Right cardiac atrium (tissue), 5 donors: ENCODE measurements at places on chromosomes 1 and 21. TPM values are rescaled to one million over a fixed set of nuclear protein-coding genes. Genes with fewer than 3 reads are reported as not detected.

GRCh38 chr1:25889470-25889869 is 14.0 kb upstream of the PAQR7 start:
- DNase-seq, result no peak

DNA sequence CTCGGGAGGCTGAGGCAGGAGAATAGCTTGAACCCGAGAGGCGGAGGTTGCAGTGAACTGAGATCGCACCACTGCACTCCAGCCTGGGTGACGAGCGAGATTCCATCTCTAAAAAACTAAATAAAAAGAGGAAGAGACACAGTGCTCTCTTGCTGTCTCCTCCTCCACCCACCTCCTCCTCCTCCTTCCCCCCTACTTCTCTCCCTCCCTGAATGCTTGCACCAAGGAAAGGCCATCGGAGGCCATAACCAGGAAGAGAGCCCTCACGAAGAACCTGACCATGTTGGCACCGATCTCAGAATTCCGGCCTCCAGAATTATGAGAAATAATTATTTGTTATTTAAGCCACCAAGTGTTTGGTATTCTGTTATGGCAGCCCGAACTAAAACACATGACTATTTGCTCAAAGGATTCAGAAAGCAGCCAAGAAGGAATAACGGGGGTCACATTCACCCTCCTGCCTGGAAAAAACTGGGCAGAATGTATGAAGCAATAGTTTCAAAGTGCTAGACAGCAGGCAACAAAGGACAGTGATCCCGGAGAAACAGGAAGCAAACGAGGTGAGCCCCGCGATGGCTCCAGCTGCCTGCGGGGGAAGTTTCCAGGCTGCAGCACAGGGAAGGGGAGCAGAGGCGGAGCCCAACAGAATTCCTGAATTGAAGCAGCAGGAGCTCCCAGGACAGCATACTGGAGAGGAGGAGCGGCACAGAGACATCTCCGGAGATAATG is 35.8 kb downstream of the LDLRAD1 start:
- DNase-seq, result peak; percentile 68

GRCh38 chr1:219660666-219661463 is 48.0 kb upstream of the ZC3H11B start:
- peak; percentile 96 for DNase-seq

DNA sequence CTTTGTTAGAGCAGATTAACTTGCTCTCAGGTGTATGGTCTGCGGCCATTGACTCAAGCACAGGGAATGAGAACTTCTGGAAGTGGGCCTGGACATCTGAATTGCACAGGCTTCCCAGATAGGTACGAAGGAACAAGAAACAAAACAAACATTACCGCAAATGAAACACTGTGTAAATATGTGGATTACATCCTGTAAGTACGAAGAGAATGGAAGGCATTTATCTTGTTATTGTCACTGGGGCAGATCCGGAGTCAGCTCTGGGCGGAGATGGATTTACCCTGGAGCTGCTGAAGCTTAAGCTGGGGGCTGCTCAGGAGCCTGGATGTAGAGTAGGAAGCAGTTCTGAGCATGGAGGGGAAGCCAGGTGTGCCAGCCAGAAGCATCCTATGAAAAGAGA is 6.8 kb downstream of the HES2 start:
- DNase-seq, result no peak

DNA sequence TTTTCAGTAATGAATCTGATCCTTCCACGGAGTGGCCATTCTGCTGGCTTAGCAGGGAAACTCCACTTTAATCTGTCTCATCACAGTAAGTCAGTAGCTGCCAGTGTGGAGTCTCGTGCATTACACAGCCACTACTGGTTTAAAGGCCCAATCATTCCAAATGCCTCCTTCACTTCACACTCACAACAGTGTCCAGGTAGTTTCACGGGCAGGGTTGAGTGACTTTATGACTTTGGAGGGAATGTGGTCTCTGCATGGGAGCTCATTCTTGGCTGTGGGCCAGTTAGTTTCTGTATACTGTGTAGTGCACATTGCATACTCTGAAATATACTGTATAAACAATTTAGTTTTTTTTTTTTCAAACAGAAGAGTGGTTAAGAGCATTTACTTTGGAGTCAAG is 34.6 kb upstream of the C1orf87 start:
- DNase-seq, result no peak

GRCh38 chr1:89552471-89553081 is 27.9 kb downstream of the LRRC8B start:
- DNase-seq, result no peak

The IQCC gene
- 1.5 TPM for total RNA-seq
